Thyroid gland (tissue), 4 donors: ENCODE measurements at places on chromosomes 4 and X. TPM values are rescaled to one million over a fixed set of nuclear protein-coding genes. Genes with fewer than 3 reads are reported as not detected.
A peak's percentile ranks its signal among the peaks of the same experiment; 100 is the strongest.

- DNase-seq = no peak
Observed at GRCh38 chr4:915041-915474, 17.1 kb downstream of the GAK start.

DNA sequence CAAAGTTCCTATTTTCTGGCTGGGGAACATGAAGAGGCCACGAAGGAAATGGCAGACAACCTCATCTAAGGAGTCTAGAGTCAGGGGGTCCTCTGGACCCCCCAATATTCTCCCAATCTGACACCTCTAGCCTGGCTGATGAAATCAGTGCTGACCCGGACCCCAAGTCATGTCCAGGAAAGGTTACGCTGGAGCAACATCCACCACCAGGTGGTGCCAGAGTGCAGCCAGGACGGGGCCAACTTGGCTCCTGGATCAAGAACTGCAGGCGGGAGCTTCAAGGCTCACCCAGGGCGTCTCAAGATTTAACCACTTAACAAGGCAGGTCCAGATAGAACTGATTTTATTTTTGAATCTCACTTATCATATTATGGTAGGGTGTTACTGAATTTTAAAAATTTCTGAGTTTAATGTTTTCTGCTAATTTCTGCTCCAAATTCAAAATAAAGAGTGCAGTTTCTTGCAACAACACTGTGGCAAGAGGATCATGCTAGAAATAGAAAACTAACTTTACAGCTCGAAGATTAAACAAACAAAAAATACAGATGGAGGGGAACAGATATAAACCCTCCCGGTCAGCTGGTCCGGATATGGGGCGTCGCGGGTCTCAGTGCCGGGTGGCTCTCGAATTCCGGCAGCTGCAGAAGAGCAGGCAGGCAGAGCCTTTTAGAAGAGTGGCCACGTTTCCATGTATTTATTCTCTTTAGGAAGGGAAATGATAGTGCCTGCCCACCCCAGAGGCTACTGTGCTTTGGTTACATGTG is 135.5 kb downstream of the AFAP1 start:
- peak; percentile 90 for DNase-seq

DNA sequence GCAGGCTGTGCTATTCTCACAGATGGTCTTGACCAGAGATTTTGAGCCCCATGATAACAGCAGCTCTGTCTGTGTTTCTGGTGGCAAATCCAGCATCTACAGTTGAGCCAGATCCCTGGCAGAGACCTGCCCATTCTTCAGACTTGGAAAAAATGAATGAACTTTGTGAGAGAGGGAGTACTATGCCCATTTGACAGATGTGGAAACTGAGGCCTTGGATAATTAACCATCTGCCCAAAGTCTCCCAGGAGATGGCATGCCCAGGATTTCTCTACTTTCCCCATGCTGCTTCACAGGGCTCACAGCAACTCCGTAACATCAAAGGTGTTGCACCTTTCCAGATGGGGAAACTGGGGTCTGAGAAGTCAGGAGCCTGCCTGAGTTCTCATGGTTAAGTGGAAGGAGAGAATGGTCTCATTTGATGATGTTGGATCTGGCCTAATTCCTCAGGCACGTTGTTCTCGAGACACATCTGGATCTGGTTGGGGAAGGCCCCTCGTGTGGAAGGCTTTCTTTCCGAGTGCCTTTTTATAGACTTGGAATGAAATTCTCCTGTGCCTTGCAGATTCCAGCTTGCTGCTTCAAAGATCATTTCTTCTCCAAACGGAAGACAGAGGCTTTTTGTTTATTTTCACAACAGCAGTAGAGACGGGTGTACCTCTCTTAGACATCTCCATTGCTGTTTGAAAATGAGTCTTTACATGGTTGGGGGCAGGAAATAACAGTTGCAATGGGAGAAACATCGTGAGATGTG is 73.3 kb upstream of the STX18 start:
- no peak for DNase-seq

DNA sequence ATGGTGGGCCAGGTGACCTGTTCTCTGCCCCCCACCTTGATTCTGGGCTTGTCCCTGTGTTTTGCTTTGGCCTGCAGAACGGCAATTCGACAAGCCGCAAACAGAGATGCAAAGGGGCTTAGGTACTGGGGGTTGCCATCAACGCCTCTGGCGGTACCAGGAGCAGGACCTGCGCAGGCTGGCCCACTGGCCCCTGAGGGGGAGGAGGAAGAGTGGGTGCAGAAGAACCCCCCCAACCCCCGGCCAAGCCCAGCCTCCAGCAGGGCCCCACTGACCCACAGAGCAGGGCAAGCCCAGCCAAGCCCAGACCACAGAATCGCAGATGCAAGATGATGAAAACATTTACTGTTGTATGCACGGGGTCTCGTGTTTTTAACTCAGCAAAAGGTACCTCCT is 89.4 kb downstream of the PPP2R2C start:
- no peak for DNase-seq

GRCh38 chr4:41747230-41748055 is 1.1 kb downstream of the PHOX2B start:
- no peak for DNase-seq

GRCh38 chr4:105894660-105895582 is at the start of gene NPNT:
NPNT (plus strand) TSS chr4:105895471; CDS start chr4:105895653, 182 bp downstream.
- DNase-seq = peak; percentile 86

DNA sequence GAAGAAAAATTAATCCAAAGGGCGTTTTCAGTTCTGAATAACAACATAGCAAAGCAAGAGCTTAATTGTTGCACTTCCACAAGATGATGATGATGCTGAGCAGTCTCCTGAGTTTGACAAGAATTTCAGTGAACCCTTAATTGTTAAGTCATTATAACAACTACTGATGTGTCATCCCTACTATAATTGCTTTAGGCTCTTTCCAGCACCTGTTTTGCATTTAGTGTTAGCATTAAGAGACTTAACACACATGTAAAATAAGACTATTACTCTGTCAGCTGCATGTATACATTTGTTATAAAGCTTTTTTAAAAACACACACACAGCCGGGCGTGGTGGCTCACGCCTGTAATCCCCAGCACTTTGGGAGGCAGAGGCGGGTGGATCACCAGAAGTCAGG is 37.9 kb upstream of the GALNT7 start:
- no peak for DNase-seq

DNA sequence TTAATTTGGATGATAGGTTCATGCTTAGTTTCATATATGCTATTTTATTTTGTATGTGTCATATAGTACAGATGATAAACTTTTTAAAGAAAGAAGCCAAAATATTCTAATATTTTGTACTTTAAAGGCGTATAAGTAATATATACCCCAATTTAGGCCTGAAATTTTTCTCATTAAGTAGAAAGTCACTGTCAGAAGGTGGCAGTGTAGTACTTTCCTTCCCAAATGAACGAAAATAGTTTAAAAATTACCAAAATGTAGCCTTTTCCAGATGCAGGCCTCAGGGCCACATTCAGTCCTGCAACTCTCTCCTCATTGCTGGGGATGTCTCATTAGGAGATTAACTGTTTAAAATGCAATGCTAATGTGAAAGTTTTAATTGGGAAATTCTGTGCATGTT is 1263.6 kb downstream of the C4orf33 start:
- no peak for DNase-seq

GRCh38 chrX:24235084-24235710 is 78.7 kb downstream of the SUPT20HL2 start:
- DNase-seq = no peak

- DNase-seq = no peak
Observed at GRCh38 chrX:17631647-17632046, 105.6 kb upstream of the SCML1 start.

GRCh38 chr4:88756149-88756548 is 58.5 kb upstream of the NAP1L5 start:
- DNase-seq = no peak

GRCh38 chr4:121688701-121689100 is 8.1 kb downstream of the ANXA5 start:
- no peak for DNase-seq

Gene TRAPPC2
- total RNA-seq = 27.7 TPM

Gene ARHGEF38
- 2.5 TPM for total RNA-seq

Gene KDR
- 65.7 TPM for total RNA-seq

Gene CCNA2
- 1.5 TPM for total RNA-seq

Gene MTNR1A
- total RNA-seq = not detected

Gene BTC
- 6.2 TPM for total RNA-seq

Gene VCX
- total RNA-seq = not detected

Gene MEPE
- total RNA-seq = not detected
